ENCODE measurements at places on chromosomes 7 and 10.
A peak's percentile ranks its signal among the peaks of the same experiment; 100 is the strongest.

DNA sequence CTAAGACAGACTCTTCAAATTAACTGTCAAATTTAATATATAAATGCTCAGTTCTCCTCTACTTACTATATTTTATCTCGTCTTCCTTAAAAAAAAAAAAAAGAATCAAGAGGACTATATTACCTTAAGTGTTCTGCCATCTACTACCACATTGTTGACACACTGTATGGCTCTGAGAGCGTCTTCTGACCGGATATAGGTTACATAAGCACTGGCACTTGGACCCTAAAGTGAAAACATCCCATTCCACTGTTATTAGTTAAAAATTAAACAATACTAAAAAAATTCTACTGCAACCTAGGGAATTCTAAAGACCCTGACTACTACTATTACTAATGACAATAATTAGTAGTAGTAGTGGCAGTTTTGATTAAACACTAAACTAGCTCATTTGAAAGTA is 95.7 kb downstream of the CNOT4 start:
- no peak for DNase-seq

- DNase-seq, result no peak
Measured at GRCh38 chr7:25460433-25460832, 232.1 kb upstream of the NPVF start.

- DNase-seq, result no peak
Measured at GRCh38 chr7:150397346-150398107, 18.4 kb downstream of the ZNF775 start.

GRCh38 chr7:128116740-128117139 is 85.5 kb upstream of the LRRC4 start:
- no peak for DNase-seq

DNA sequence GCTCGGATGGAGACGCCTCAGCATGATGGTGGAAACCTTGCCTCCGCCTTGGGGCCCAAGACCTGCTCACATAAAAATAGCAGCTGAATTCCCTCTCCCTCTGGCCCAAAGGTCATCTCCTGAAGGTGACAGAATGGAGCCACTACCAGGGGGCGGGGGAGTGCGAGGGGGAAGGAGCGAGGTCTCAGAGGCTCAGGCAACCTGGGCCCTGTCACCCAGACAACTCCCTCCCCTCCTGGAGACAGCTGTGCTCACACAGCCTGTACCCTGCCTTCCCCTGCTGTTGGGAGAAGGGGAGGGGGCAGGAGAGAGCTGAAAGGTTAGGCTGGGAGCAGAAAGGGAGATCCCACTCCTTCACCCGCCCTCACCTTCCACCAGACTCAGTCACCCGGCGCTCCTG is 173.0 kb upstream of the RHEB start:
- DNase-seq, result no peak

GRCh38 chr10:50990568-50991455 is 83.5 kb upstream of the PRKG1 start:
- peak; percentile 7 for DNase-seq

DNA sequence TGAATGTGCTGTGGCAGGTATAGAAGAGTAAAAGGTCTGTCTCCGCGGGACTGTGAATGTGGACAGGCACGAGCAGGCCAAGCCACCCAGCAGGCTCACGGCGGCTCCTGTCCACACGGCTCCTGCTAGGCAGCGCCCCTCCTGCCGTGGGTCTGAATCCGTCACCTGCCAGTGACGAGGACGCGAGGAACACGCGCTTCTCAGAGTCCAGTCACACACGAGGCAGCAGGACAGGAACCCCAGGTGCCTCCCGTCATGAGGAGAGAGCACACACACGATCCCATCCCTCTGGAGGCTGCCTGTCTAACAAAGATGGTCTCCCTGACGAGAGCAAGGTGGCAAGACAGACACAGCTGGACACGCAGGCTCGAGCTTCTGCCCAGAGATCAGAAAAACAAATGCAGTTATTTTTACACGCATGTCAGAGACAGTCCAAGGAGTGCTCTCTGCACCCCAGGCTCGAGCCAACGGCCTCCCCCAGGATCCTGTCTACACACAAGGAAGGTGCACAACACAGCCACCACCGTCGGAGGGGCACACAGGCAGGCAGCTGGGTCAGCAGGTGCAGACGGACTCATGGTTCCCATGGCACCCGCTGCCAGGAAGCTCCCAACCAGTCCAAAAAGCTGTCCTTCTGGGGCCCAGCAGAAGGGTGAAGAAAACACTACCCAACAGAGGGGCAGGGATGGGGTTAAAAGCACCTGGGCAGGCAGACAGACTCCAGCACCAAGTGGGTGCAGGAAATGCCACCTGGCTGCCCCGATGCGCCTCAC is 103.2 kb downstream of the MAD1L1 start:
- DNase-seq, result peak; percentile 91

GRCh38 chr10:30098629-30099028 is 39.2 kb upstream of the JCAD start:
- DNase-seq, result no peak

DNA sequence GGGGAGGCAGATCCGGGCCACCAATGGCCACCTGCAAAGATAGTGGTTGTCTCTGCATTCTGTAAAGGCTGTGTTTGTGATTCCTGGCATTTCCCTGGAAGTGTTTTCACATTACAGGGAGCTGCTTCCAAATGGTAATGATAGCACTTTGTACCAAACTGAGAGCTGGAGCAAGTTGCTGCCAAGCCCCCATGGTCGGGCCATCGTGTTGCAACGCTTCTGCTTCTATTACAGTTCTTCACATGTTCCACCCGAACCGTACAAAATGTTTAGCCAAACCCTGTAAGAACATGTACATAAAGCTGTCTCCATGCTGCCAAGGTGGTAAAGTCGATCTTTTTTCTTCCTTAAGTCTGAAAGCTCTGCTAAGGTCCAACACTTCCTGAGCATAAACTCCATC is 397.7 kb upstream of the NFE2L3 start:
- no peak for DNase-seq

DNA sequence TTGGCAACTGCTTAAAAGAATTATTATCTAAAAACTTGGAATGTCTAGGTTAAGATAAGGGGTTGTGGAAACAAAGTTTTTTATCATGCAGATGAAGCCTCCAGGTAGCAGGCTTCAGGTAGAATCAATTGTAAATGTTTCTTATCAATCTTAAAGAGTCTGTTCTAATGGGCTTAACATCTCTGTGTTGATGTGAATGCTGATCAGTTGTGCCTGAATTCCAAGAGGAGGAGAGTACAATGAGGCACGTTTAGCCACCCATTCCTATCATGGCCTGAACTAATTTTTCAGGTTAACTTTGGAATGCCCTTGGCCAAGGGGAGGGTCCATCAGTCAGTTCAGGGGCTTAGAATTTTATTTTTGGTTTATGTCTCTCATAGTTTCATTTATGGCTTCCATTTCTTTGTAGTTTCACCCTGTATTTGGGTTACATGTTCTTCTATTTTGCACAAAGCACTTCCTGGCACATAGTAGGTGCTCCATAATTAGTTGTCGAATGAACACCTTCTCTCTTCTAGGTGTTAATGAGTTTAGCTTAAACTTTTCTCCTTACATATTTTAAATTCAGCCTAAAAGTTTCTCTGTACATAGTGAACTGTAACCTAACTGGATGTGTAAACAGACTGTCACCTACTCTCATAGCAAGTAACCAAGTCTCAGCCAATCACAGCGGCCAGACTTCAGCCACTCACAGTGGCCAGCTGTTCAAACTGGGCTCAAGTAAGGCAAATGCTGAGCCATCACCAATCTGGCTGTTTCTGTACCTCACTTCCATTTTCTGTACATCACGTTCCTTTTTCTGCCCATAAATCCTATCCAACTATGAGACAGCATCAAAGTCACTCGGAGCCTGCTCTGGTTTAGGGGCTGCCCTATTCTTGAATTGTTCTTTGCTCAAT is 34.7 kb downstream of the ALOX5 start:
- no peak for DNase-seq

DNA sequence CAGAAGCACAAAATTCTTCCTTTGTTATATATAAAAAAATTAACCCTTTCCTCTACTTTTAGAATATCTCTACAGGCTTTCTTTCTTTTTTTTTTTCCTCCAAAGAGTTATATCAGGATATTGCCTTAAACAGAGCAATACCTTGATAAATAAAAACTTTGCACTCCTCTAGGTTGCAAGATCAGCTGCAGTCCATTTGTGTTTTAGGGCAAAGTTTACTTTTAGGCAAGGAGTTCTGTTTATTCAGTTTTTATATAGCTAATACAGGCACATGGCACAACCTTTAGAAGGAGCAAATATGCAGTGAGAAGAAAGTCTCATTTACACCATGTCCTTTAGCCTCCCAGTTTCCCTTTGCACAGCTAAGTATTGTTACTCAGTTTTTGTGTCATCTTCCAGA is 10.3 kb downstream of the LRMDA start:
- no peak for DNase-seq

GRCh38 chr7:87199241-87199640 is 20.3 kb downstream of the TMEM243 start:
- no peak for DNase-seq

DNA sequence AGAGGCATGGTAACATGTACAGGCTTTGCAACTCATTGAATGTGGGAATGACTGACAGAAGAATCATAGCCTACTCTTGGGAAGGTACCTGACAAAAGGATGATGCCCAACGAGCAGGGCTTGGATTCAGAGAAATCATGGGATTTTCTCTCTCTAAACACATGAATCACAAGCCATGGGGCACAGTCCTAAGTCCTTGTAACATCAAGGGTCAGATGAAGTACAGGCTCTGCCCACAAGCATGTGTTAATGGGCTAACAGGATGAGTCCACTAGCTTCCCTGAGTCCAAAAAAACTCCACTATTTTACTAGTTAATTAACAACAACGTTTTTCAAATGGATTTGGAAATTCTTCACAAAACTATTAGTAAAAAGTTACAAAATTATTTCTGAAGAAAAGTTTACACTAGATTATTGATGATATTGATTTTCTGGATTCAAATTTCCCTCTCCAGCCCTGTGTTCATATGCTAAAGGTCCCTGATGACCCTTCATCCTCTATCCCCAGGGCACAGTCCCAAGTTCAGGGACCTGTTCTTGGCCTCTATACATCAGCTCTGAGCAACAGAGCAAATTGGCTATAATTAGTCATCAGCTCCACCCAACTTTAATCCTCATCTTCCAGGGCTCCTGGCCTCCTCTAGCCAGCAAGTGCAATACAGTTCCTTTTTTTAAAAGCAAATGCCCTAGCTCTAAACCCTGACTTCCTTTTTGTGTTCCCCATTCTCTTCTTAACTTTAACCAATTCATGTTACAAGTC is 99.8 kb downstream of the GSAP start:
- DNase-seq, result no peak

GRCh38 chr10:72318418-72319262 is 36.1 kb downstream of the DNAJB12 start:
- no peak for DNase-seq

DNA sequence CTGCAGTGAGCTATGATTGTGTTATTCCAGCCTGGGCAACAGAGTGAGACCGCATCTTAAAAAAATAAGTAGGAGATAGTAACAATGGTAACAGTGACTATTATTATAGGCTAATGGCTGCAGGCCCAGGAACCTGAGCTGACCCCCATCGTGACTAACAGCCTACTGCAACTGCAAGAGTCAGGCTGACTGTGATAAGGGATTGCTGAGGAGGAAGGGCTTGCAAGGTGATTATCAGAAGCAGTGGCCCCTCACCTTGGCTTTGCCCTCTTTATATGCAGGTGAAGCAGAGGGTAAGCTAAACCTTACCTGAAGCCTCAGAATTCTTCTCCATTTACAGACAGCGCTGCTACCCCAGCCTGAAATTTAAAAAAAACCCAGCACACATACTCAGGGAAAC is 83.9 kb upstream of the SDK1 start:
- DNase-seq, result no peak

- peak; percentile 51 for DNase-seq
Measured at GRCh38 chr10:121608469-121609190, 10.4 kb upstream of the FGFR2 start.

GRCh38 chr10:51708609-51709008 is 9.2 kb upstream of the CSTF2T start:
- DNase-seq, result no peak

GRCh38 chr7:33729726-33730125 is 175.6 kb upstream of the BMPER start:
- no peak for DNase-seq

GRCh38 chr10:102119417-102120141 is 589 bp downstream of the LDB1 start:
- DNase-seq, result no peak

GRCh38 chr7:835485-836401 is 3.5 kb downstream of the SUN1 start:
- no peak for DNase-seq

- no peak for DNase-seq
Measured at GRCh38 chr10:73253225-73253555, 746 bp upstream of the MRPS16 start.

- no peak for DNase-seq
Measured at GRCh38 chr7:149253665-149254064, 8.3 kb upstream of the ZNF783 start.

DNA sequence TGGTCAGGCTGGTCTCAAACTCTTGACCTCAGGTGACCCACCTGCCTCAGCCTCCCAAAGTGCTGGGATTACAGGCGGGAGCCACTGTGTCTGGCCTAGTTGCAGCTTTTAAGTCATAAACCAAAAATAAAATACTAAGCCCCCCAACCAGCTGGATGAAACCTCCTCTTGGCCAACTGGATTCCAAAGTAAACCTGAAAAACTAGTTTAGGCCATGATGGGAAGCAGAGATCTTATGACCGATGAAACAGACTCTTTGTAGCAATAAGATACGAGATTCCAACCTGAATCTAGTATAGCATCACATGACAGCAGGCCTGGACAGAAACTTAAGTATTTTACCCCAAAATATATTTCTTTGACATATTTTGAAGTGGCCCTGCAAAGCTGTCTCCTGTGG is 9.1 kb upstream of the MCM10 start:
- DNase-seq, result no peak

DNA sequence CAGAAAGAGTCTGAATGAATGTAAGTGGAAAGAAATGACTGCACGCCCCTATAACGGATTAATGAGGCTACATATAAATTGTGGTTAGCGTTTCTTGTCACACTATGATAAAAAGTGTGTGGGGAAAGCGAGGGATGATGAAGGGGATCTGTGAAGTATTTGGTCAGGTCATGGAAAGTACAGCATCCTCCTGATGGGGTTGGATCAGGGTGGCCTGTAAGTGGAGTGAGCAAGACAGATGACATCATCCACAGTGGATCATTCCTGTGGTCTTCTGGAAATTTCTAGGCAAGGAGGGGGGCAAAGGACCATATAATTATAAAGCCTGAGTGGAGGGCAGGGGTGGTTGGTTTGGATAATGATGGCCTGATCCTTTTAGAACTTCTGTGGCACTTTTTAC is 606.0 kb downstream of the INHBA start:
- DNase-seq, result no peak

Measured in NCI-H510A (cell line).